ENCODE measurements at places on chromosomes 4 and X.

DNA sequence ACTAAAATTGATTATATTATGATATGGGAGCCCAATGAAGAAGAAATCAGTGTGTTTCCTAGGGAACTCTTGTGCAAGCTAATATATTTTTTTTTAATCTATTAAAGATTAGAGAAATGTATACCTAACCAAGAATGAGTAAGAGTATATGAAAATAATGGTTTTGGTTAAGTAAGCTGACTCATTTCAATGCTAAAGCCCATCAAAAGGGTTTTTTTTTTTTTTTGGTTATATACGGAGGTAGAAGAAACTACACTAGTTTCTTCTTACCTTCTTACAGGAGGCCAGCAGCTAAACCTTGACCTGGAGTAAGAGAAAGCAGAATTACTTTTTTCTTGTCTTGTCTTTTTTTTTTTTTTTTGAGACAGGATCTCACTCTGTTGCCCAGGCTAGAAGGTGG lies 27.5 kb downstream of the RUFY3 start:
- DNase-seq, result no peak

DNA sequence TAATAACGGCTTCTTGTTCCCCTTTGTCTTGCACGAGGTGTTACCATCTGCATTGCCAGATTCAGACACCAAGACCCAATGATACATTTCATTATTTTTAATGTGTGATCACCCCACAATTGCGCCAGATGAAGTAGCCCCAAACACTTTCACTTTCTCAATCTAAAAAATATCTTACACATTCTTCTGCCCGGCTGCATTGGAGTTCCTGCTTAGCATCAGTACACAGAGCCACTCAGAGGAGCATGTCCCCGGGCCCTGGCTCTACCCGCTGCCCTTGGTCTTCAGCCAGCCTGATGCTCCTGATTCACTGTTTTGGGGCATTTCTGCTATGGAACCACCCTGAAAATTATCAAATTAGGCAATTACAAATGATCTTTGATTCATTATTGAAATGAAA lies 66.0 kb upstream of the TENM3 start:
- no peak for DNase-seq

- no peak for DNase-seq
Measured at GRCh38 chr4:148926276-148927260, 484.4 kb upstream of the NR3C2 start.

- no peak for DNase-seq
Measured at GRCh38 chr4:163673848-163674697, 179.6 kb downstream of the TMA16 start.

- no peak for DNase-seq
Measured at GRCh38 chrX:145673841-145674240, 143.8 kb upstream of the SLITRK2 start.

DNA sequence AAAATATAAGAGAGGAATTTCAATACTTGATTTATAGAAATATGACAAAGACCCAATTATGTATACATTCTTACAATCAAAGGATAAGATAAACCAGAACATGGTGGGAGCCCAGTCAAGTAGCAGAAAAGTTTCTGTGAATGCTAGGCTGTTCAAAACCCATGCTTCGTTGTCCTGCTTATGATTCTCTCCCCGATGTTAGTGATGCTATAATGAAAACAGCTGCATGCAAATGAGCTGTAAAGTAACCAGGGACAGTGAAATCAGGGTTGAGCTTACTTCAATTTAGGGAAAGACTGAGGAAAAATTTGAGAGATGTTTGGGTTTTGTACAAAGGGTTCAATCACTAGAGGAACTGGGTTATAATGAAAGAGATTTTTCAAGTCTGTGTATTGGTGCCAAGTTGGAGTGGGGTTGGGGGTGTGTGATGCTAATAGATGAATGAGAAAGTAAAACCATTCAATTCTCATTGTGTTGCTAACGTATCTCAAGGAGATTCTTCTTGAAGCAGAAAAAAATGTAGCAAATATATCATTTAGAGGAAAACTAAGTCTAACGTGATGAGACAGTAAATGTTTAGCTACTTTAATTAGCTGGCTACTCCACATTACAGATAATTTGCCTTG lies 59.3 kb upstream of the PPP1R2C start:
- DNase-seq, result no peak

DNA sequence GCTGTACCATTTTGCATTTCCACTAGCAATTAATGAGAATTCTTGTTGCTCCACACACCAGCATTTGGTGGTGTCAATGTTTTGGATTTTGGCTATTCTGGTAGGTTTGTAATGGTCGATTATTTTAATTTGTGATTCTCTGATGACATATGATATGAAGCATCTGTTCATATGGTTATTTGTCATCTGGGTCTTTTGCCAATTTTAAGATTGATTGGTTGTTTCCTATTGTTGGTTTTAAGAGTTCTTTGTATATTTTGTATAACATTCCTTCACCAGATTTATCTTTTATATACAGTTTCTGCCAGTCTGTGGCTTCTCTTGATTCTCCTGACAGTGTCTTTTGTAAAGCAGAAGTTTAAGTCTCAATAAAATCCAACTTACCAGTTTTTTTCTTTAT lies 18.5 kb upstream of the BDH2 start:
- DNase-seq, result no peak

DNA sequence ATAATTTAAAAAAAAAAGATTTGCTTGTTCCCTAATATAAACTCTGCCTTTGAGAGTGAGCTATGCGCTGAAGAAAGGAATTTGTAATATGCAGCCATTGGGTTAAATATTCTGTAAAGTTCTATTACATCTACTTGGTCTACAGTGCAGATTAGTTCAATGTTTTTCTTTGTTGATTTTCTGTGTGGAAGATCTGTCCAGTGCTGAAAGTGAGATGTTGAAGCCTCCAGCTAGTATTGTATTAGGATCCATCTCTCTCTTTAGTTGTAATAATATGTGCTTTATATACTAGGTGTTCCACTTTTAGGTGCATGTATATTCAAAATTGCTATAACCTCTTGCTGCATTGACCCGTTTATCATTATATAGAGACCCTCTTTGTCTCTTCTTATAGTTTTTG lies 49.8 kb downstream of the MAGEE1 start:
- DNase-seq, result no peak

DNA sequence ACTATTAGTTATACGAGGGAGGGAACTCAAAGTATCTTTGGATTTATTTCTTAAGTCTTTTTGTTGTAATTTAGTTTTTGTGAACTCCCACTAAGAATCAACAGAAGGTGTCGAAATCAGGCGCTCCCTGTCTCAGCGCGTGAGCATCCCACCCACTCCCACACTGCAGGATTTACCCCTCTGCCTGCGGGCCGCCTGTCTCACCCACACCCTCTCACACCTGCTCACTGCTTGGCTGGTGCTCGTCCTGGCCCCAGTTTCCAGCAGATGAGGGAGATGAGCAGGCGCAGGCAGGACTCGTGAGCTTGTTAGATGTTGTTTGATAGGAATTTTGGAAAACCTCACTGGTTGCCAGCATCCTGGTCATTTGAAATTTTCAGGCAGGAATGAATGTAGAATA lies 20.8 kb upstream of the HGFAC start:
- DNase-seq, result no peak

GRCh38 chr4:86688026-86688425 lies 93.9 kb downstream of the PTPN13 start:
- no peak for DNase-seq

DNA sequence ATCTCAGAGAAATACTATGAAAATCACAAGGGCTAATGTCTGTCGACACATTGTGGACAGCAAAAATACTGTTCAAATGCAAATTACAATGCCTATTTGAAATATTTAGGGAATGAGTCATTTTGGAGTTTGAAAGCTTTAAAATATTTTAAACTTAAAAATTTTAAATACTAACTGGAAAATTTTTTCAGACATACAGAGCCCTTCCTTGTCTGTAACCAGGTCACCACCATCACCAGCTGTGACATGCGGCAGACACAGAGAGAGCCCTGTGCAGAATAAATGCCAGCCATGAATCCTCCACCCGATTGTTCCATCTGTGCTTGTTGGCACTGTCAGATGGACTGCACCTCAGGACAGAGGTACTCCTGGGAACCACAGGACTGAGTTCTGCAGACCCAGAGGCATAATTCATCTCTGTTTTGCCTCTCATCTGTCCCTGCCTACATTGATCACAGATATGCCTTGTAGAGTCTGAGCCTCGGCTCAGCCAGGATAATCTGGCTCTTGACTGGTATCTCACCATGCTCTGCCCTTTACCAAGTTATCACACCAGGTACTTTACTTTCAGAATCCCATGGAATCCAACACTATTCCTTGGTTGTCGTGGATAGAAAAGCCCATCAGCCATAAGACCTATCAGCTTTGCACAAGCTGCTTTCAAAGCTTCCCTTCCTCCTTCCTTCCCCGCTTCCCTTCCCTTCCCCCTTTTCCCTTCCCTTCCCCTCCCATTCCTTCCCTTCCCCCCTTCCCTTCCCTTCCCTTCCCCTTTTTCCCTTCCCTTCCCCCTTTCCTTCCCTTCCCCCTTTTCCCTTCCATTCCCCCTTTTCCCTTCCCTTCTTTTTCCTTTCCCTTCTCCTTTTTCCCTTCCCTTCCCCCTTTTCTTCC lies 67.2 kb downstream of the TBC1D9 start:
- DNase-seq, result no peak

DNA sequence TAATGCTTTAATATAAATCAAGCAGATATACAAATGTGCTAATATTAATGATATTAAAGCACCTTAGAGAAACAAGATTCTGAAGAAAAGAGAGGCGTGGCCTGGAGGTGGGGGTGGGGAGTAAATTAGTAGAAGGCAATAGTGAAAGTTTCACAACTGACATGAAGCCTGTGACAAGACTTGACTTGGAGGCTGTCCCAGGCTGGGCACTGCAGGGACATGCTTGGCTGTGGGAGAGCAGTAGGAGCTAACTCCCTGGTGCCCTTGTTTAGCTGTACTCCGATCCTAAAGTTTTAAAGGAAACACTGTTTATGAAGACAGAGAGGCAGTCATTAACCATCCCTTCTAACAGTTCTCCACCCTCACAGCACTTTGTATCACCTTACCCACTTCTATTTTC lies 239.0 kb upstream of the MAB21L2 start:
- no peak for DNase-seq

- DNase-seq, result no peak
Measured at GRCh38 chr4:119733431-119733830, 104.8 kb upstream of the PDE5A start.

GRCh38 chr4:156242390-156242789 lies 288.7 kb upstream of the CTSO start:
- no peak for DNase-seq

GRCh38 chr4:110636171-110636679 lies 13.3 kb upstream of the PITX2 start:
- DNase-seq, result no peak
